ENCODE measurements at places on chromosomes 2 and 18.

GRCh38 chr2:43152741-43153647 lies 73.4 kb downstream of the ZFP36L2 start:
- peak; percentile 29 for DNase-seq

DNA sequence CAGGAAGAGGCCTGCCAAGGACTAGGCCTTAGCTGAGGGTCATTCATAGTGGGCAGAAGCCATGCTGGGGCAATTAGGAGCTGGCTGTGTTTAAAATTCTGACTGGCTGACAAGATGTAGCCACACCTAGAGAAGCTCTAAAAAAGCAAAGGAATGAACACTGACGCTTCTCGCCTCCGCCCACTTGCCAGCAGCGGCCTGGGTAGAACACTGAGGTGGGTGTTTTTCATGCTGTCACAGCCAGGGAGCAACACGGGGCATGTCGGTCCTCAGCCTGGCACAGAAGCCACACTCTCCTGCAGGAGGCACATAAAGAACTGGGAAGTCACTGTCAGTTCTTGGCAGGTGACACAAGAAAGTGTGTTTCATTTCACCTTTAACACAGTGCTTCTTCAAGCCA lies 10.4 kb downstream of the CHST10 start:
- no peak for DNase-seq

DNA sequence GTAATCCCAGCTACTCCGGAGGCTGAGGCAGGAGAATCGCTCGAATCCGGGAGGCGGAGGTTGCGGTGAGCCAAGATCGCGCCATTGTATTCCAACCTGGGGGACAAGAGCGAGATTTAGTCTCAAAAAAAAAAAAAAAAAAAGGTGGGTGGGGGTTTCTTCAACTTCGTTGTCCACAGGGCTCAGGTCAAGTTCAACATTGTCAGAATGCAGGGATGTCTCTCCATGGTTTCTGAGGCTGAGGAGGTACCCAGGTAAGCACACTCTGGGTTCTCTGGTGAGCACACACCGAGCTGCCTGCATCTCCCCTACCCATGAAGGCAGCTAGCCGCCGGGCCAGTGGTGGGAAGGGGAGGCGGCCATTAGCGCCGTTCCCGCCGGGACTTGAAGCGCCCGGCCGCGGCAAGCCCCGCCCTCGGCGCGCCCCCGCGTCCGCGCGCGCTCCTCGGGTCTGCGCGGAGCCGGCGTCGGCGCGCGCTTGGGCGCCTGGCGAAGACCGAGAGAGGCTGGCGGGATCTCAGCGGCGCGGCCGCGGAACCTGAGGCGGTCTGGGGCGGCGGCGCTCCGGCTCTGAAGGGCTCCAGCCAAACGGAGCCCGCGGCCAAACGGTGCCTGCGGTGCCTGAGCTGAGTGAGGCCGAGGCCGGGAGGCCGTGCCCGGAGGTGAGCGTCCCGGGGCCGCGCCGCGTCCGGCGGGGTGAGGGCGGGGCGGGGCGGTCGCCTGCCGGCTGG lies at the start of gene UBXN2A:
UBXN2A (plus strand) TSS at position 477 of the 731 bp plus-strand sequence. CDS start 17,852 bp downstream, outside the sequence.
- DNase-seq, result peak; percentile 99

- peak; percentile 46 for DNase-seq
These were observed 114.1 kb upstream of the OTOS start for GRCh38 chr2:240254337-240255164.

Measured in osteoblast (primary cell).